ENCODE measurements at places on chromosomes 5 and 9. TPM values are rescaled to one million over a fixed set of nuclear protein-coding genes. Genes with fewer than 3 reads are reported as not detected.

DNA sequence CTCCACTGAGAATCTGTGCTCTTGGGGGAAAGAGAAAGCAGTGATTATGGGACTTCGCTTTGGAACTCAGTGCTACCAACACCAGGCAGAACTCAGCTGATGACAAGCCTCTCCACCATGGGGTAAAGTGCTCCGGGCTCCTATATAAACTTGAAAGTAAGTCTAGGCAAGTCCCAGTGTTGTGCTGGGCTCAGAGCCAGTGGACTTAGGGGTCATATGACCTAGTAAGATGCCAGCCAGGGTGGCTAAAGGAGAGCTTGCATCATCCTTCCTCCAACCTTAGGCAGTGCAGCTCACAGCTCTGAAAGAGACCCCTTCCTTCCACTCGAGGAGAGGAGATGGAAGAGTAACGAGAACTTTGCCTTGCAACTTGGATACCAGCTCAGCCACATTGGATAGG is 35.1 kb upstream of the FREM1 start:
- no peak for DNase-seq

DNA sequence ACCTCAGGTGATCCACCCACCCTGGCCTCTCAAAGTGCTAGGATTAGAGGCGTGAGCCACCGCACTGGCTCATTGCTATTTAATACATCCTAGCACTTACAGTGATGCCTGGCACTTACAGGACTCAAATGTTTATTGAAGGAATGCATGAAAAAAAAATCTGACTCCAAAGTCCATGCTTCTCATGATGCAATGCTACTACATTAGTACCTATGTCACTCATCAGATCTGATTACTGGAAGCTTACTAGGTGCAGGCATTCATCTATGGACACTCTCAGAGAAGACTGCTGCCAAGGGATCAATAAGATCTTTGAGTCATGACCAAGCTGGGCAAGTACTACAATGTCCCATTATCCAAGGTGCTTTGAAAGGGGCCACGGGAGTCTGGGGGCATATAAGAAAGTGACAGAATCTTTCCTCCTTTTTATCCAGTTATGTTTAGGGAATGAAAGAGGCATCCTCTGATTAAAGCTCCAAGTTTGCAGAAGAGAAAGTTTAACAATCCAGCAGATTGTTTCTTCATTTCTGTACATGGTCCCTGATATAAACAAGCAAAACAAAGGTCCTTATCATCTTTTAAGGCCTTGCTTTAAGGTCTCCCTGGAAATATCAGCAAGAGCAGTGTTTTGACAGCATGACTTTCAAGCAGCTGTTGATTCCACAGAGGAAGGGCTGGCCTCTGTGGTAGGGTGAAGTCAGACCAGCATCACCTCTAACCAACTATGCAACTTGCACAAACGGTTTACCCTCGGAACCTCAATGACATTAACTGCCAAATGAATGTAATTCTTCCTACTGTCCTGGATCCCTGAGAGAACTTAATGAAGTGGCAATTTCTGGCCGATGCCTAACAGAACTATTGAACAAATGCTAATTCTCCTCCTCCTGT is 35.9 kb downstream of the ARPC5L start:
- no peak for DNase-seq

- no peak for DNase-seq
Measured at GRCh38 chr5:116084287-116084691, 536 bp upstream of the COMMD10 start.

PCDHGB4 gene
- 6.5 TPM for total RNA-seq

HMCN2 gene
- total RNA-seq: 0.24 TPM
